ENCODE measurements at places on chromosomes 2 and 18.

DNA sequence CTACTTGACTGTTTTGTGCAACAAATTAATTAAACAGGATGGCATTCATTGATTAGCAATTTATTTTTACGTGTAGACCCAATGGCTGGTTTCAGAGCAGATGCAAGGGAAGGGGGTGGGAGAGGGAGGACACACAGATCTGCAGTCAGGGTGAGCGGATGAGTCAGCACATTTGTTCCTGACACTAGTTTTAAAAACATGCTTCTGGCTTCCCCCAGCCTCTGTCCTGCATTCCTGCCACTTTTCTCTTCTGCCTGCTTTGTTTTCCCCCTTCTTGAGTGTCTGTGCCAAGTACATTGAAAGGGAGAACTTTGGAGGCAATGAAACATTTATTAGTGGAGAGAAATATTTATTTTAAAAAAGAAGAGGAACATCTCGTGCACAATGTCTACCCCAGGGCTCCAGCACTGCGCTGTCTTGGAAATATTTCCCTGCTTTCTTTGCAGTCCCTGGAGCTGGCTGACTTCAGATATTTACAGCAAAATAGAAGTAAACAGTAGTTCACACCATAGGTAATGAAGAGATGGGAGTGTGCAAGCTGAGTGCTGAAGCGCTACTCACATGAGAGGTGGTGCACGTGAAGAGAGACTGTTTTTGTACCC lies 52.2 kb downstream of the NRP2 start:
- no peak for DNase-seq

DNA sequence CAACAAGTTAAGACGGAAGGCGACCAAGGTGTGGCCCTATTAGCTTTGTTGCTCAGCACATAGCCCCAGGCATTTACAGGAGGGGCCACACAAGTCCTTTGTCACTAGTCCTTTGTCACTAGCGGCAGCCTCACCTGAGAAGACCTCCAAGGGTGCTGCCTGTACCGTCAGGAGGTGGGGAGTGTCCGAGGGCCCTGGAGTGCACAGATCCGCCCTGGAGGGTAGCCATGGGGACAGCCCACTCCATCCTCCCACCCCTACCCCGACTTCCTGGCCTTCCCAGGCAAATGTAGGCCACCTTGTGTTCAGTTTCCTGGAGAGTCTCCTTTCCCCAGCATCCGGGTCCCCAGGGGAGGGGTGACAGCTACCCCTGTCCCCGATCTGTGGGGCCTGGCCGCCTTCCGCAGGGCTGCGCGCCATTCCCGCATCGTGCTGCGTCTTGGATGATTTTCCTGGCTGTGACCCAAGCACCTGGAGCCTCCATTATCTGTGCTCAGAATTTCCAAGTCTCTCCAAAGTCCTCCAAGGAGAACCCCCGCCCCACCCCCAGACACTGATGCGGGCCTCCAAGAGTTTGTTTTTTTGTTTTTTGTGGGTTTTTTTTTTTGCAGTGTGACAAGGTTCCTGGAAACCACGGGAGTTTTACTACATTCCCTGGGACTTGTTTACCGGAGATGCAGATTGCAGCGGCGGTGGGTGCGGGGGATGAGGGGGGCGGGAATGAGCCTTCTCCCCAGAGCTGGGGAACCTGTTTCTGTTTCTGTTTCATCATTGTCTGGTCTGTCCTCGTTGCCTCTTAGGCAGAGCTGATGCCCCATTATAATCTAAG lies 28.6 kb downstream of the TEX44 start:
- no peak for DNase-seq

DNA sequence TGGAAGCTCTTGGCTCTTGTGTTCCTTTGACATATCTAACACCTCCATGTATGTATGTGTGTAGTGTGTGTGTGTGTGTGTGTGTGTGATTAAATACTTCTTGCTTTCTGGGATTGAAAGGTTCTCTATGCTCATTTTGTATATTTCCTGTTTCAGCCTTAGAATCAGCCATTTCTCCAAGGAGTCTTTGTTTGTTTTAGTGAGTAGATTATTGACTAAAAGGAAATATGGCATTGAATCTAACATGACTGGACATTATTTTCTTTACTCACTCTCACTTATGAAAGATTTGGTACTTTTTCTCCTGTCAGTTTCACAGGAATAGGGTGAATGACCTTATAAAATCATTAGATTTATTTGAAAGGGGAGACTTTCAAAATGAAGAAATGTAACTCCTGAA lies 413.8 kb upstream of the SLC14A2 start:
- no peak for DNase-seq

DNA sequence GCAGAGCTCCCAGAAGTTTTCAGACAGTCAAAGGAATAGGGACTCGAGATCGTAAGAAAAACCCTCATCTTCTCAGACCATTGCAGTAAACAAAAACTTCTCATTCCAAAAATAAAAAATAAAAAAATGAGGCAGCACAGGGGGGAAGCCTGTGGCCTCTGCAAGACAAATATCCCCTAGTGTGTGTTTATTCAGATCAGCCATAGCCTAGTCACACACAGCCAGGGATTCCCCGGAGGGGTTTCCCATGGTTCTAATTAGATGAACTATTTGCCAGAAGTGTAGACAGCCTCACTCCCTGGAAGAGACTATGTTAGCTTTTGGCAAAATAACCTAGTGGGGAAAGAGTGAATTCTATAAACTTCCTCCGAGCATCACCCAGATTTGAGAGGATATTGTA lies 122.9 kb upstream of the KLF7 start:
- no peak for DNase-seq

DNA sequence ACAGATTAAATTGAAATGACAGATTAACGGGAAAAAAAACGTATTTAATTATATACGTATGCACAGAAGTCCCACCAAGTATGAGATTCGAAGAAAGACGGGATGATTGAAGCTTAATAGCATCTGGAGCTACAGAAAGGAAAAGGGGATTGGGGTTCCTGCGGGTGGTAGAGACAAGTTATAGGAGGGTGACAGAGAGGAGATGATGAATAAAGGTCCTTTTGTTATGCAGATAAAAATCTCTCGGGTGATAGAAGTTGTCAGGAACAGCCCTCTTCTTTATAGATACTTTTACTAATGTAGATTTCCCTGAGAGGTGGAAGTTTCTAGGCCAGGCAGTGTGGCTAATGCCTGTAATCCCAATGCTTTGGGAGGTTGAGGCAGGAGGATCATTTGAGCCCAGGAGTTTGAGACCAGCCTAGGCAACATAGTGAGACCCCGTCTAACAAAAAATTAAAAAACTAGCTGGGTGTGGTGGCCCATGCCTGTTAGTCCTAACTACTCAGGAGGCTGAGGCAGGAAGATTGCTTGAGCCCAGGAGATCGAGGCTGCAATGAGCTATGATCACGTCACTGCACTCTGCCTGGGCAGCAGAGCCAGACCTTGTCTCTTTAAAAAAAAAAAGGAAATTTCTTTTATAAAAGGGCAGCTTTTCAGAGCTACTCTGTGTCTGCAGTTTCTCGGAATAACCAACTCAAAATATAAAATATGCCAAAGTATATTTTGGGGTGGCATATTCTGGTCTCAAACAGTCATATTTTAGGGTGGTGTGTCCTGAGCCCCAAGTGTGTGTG lies 113.0 kb downstream of the STPG4 start:
- no peak for DNase-seq

DNA sequence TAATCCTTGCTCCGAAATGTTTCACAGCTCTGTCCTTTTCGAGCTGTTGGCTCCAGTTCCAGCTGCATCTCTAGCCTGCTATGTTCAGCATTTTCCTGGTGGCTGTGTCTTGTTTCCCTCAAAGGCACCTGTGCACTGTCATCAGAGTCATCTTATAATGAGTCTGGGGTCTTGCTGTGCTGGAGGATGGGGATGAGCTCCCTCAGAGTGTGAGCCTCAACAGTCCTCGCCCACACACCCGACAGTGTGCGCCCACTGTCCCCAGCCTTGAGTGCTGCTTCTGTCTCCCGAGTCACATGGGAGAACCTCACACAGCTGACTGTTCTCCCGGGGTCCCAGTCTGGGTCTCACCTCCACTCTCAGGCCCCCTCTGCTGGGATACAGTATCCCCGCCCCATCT lies 25.4 kb downstream of the SPP2 start:
- no peak for DNase-seq

DNA sequence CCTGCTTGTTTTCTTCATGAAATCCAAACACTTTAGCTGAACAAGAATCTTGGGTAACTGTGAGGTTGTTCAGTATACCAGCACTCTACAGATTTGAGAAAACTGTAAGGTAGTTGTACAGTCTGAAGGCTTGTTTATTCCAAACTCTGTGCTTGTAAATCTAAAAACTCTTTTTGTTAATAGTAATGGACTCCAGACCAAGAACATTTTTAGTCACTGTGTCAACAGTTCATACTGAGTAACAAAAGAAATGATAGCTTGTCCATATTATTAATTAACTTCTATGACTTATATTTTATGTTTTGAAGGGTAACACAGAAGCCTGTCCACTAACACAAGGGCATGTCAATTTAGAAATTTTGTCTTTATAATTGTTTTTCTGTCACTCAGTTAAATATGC lies 72.2 kb upstream of the KYNU start:
- no peak for DNase-seq

DNA sequence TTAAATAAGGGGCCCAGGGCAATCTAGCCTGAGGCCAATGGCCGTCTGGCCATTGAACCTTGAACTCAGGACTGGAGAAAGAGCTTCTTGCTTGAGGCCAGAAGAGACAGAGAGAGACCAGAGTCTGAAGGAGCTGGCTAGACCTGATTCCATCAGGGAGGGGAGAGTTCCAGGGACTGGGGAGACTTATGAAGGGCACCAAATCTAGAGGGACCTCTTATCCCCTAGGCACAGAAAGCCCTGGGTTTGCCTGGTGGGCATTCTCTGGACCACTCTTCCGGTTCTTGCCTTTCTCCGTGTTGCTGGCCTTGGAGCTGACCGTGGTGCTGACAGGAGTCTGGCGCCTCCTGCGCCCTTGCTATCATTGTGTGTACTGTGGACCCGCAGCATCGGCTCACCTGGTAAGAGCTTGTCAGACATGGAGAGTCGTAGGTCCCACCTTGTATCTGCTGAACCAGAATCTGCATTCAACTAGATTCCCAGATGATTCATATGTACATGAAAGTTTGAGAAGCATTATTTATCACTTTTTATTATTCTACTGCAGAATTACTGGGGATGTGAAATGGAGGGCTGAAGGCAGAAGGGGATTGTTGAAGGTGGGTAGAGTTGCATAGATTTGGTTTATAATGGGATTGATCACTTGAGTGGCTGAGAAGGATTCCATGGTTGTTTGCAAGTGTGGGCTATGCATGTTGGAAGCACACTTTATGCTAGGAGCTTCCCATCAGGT lies 4.3 kb upstream of the TRPM8 start:
- DNase-seq: no peak

DNA sequence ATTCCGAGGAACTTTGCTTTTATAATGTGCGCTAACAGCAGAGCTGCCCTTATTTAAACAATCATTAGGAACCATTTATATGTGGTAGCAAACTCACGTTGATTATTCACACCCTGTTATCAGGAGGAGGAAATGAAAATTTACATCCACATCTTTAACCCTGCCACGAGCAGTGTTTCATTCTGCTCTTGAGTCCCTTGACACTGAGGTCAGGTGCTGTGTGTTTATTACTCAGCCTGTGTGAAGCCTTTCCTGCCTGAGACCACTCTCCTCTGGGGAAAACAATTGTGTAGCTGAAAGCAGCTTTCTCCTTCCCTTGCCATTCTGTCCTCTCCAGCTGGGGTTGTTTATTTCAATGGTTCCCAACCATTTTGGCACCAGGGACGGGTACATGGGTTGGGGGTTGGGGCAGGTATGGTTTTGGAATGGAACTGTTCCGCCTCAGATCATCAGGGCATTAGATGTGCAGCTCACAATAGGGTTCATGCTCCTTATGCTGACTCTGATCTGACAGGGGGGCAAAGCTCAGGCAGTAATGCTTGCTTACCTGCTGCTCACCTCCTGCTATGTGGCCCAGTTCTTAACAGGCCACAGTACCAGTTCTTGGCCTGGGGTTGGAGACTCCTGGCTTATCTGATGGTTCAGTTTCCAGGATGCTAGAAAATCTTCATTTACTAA lies 651.1 kb downstream of the TDRD15 start:
- DNase-seq: no peak

- DNase-seq: no peak
Measured at GRCh38 chr2:158810731-158811460, 15.8 kb downstream of the DAPL1 start.

Data from KG1 (cell line).